ENCODE measurements at places on chromosomes 2 and 18.

- no peak for DNase-seq
Observed at GRCh38 chr18:45384137-45384961, 230.9 kb upstream of the SLC14A2 start.

GRCh38 chr2:73933194-73933593 is 6.5 kb downstream of the DGUOK start:
- DNase-seq = no peak

DNA sequence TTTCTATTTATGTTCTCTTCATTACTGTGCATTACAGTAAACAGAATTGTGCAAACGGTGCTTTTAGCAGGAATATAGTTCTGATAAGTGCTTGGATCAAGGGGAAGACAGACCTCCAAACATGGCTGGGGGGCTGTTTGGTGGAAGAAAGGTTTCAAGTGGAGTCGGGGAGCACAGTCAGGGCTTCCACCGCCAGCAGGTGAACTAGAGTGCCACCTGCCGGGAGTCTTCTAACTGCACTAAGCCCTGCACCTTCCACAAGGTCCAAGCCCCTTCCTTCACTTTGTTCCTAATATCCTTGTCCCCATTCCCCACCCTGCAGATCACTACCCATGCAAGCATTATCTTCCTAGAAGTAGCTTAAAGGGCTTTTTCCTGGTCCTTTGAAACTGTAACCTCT is 11.1 kb downstream of the ONECUT2 start:
- no peak for DNase-seq

DNA sequence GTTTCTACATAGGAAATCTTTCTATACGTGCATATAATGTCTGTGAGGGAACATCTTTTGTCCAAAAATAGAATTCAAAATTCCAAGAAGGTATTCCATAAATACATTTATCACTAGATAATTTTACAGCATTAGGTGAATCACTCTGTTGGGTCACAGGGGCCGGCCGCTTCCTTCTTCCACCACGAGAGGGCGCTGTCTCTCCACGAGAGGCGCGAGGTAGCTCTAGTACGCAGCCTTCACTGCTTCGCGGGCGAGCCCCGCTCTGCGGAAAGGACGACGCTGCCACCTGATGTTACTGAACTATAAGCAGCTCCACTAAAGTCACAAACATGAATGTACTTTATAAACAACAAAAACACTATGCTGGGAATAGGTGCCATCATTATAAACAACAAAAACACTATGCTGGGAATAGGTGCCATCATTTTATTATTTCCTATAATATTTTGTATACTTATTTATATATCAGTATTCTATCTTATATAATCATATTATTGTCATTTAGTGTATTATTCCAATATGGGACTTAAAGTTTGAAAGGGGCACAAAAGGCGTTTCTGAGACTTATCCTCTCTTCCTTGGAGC is 69.4 kb upstream of the REV1 start:
- peak; percentile 82 for DNase-seq

DNA sequence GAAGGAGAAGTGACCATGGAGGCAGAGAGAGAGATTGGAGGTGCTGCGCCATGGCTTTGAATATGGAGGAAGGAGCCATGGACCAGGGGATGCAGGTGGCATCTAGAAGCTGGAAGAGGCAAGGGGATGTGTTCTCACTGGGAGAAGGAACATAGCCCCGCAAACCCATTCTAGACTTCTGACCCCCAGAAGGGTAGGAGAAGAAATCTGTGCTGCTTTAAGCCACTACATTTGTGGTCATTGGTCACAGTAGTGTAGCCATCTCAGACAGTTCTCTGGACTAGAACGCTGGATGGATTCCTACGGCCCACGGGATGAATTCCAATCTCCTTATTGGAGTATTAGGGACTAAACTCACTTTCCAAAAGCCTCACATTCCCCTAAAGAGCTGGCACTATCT is 67.8 kb downstream of the PTGR3 start:
- DNase-seq = no peak

DNA sequence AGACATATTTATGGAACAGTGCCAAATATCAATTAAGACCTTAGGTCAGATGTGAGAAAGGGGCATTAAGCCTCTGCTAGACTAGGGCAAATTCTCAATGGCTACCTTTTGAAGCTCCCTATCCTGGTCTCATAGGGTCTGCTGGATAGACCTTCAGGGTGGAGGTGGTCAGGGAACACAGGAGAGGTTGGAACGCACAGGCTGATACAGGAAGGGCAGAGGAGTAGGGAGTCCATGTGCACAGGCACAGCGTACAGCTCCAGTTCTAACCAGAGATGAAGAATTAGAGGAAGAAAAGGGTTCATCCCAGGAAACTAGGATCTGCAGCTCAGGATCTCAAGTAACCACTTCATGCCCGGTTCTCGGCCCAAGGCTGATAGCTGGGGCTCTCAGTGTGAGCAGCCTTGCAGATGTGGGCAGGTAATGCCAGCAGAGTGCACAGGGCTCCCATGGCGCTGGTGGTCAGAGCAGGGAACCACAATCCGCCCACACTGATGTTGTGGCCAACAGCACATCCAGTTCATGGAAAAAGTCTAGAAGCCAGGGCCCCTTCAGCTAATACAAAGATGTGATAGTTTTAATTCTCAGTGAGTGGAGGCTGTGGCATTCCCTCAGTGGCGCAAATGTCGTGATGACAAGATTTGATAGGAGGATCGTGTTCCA is 3.4 kb upstream of the EVA1A start:
- DNase-seq = no peak

- DNase-seq = no peak
Observed at GRCh38 chr2:241410739-241411176, 54.7 kb downstream of the FARP2 start.

DNA sequence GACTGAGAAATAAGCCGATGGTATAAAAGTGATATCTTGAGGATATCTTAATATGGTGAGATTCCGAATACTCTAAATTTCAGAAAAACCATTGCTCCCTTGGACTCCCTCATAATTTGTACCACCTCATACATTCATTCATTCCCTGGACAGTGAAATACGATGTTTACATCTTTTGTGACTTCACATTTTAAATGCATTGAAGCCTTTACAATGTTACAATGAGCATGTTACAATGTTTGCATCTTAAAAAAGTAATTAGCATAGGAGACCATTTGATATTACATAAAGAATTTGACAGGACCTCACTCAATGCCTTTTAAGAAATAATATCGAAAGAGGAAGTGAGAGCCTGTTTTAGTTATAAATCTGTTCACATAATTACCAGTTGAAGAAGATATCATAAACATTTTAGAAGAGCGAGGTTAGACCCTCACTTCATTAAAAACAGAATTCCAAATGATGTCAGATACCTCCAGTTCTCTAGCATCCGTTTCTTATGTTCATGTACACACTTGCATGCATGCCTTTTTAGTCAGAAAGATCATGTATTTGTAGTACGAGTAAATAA is 372.0 kb downstream of the ARHGAP15 start:
- DNase-seq = no peak

DNA sequence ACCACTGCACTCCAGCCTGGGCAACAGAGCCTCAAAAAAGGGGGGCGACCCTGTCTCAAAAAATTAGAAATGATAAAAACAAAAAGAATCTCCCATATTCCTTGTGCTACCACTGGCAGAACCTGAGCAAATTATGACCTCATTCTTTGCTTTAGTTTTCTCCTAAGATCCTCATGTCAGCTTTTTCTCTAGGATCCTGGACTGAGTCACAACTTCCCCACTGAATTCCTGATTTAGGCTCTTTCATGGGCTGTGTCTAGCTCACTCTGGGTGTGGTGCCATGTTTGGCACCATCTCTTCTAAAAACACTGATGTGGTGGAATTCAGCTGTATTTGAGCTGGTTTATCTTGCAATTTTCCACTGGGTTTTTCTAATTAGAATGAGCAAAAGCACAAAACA is 37.1 kb downstream of the EXOC6B start:
- DNase-seq = no peak

DNA sequence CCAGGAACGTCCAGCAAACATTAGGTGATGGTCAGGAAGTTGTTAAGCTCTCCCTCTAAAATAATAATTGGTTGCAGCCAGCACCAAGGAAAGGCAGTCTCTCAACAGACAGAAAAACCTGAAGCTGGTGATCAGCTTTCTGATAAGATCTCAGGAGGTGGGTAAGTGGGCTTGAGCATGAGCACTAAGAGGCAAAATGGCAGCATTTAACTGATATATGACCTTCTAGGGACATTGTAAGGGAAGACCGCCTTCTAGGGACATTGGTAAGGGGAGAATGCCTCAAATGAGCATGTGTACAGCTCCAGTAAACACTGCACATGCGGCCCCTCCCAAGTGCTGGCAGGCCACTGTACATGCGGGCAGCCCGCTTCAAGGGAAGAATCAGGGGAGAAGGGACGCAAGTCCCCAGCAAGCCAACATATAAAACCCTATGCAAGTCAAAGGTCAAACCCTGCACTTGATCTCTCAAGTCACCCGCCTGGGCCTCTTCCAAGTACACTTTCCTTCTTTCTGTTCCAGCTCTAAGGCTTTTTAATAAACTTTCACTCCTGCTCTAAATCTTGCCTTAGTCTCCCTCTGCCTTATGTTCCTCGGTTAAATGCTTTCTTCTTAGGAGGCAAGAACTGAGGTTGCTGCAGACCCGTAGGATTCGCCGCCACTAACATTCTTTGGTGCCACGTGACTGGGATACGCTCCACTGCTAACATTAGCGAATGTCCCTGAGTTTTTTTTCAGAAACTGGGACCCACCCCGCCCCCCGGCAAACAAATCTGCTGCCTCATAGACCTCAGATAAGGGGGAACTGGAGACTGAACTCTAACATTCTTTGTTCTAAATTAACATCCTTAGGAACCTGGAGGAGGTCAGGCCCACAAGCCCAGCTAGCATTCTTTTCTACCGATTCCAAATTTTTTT is 463.8 kb downstream of the LPIN1 start:
- DNase-seq = no peak

DNA sequence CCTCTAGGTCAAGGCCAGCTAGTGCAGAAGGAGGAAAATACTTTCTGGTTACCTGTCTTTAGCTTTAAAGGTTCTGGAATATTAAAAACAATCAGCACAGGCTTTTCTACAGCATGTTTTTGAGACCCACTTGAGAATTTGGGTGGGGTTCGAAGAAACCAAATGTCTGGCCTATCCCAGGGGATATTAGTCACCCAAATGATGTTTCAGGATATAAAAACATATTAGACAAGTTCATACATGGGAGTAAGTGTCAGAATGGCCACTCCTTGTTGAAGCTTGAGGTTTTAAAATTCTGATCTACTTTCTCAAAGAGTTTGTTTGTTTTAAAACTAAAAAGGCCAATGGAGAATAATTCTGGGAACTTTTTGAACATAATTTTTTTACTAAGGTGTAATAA is 158.6 kb upstream of the DLX2 start:
- DNase-seq = no peak

- DNase-seq = no peak
Observed at GRCh38 chr2:12097859-12098258, 351.4 kb downstream of the LPIN1 start.

DNA sequence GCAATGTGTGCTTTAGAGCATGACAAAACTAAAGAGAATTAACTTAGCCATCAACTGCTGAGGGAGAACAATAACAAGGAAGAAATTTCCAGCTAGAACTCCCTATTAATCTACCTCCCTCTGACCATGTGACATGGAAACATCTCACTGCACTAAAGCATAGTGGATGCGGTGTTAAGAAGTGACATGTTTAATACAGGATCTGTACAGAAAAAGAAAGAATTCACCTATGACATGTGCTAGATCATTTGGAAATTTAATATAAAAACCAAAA is 202.3 kb upstream of the KLHL14 start:
- no peak for DNase-seq

GRCh38 chr2:70671092-70671675 is 96.8 kb downstream of the ADD2 start:
- DNase-seq = no peak

DNA sequence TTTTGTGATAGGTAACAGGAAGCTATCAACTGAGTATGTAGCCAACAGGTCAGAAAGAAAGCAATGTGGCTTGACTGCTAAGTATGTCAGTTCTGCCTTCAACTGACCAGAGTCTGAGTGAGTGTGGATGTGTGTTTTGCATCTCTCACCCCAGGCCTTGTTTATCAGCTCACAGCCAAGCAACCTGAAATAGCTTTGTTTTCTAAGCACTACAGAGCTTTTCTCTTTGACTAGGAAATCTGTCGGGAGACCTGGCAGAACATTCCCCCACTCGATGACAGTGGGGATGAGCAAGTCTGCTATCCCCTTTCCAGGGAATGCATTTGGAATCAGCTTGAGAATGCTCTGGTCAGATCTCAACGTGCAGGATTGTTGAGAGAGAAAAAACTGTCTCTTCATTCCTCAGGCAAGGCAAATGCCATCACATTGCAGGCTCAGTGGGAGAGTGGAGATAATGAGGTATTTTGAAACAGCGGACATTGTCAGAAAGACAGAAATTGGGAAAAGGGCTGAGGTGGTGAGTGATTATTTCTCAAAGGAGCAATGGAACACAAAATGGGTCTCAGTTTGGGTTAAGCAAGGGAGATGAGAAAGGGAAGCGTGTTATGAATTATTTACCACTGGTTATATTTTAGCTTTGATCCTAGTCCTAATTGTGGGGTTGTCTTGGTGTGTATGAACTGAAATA is 233.8 kb upstream of the PIK3C3 start:
- no peak for DNase-seq

DNA sequence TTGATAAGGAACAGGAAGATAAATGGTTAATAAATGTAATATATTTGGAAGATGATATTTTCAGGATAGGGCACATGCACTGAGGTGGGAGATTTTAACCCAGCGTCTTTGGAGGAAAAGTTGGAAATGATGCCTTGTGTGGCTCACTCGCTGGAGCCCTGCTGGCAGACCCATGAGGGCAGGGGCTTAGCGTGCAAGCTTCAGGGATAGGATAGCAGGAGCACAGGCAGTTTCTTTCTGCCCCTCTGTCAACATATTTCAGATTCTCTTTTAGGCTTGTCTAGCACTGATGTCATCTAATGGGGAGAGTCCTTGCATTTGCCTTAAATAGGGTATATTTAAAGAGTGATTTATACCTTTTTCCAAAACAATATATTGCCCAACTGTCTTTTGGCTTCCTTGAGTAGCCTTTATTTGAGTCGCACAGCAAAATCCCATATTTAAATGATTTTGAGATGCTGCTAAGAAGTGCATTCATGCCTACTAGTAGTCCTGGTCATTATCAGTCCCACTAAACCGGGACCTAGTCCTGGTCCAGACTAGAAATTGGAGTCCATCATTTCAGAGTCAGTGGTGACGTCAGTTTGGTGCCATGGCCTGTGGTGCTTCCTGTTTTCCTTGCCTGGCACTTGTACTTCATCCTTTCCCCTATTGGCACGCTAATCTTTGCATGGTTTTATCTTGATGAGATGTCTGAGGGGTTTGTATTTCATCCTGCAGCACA is 45.8 kb downstream of the SH3RF3 start:
- no peak for DNase-seq

GRCh38 chr2:53780056-53780455 is 6.7 kb downstream of the ASB3 start:
- no peak for DNase-seq

DNA sequence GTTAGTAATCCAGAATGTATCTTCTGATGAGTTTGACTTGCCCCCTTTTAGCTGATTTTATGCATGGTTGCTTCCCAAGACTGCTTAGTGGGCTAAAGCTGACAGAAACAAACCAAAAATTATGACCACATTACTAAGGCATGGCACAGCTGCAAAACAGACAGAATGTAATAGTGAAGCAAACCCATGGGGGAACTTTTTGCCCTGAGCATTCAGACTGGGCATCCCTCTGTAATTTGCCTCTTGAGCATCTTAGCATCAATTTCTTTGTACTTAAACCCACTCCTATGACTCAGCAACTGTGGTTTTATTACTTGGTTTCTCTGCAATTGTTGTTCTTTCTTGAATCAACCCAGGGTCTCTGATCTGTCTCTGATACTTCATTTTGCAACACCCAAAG is 487.3 kb upstream of the DCC start:
- DNase-seq = no peak

Measured in stimulated activated CD8-positive, alpha-beta memory T cell treated with anti-CD3 and anti-CD28 coated beads, Interleukin-4, amount 100 ng/mL, for 1 hour (primary cell).